Esophagus mucosa (tissue), 1 donor: ENCODE measurements at places on chromosomes 12 and 14. TPM values are rescaled to one million over a fixed set of nuclear protein-coding genes. Genes with fewer than 3 reads are reported as not detected.
A peak's percentile ranks its signal among the peaks of the same experiment; 100 is the strongest.

GRCh38 chr14:52154992-52155650, 86.3 kb upstream of the NID2 start:
- no peak for ATAC-seq

The CIDEB gene
- total RNA-seq, result 27.4 TPM

DNA sequence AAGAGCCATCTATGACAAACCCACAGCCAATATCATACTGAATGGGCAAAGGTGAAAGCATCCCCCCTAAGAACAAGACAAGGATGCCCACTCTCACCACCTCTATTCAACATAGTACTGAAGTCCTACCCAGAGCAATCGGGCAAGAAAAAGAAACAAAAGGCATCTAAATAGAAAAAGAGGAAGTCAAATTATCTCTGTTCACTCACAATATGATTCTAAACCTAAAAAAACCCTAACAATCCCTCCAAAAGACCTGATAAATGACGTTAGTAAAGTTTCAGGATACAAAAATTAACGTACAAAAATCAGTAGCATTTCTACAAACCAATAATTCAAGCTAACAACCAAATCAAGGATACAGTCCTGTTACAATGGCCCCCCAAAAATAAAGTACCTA, 26.9 kb downstream of the MDM1 start:
- ATAC-seq, result no peak

The BDKRB1 gene
- total RNA-seq, result 6.1 TPM

- peak; percentile 70 for ATAC-seq
Measured at GRCh38 chr14:61322011-61322798, 826 bp downstream of the PRKCH start.

DNA sequence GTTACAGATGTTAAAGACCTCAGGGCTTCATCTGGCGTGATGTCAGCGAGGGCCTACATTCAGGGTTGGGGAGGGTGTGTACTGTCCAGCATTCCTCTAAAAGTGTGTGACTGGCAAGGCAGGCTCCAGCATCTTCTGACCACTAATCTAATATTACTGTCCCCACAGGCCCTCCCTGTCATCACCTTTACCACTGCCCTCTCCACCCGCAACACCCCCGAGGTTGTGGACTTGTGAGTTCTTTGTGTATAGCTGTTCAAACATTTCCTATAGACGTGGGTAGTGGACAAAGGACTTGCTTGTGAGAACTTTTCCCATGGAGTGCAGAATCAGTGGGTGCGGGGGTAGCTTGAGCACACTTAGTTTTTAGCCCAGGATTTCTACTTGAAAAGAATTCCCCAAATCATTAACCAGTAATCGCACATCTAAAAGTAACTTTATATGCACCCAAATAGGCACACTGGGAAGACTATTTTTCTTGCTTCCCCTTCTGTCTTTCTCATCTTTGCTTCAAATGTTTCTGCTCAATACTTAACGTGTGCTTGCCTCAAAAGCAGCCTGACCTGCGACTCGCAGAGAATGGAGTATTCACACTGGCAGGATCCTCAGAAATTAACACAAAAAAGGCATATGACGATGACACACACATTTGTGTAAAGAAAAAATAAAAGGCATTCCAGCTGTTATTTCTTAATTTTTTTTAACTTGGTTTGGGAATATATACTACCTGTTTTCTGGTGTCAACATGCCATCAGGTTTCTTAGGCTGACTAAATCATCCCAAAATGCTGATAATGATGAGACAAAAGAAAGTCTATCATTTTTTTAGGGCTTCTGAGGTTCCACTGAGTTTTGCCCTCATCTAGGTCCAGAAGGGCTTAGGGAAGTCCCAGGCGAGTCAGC, 158.4 kb upstream of the HIF1A start:
- ATAC-seq, result no peak

DNA sequence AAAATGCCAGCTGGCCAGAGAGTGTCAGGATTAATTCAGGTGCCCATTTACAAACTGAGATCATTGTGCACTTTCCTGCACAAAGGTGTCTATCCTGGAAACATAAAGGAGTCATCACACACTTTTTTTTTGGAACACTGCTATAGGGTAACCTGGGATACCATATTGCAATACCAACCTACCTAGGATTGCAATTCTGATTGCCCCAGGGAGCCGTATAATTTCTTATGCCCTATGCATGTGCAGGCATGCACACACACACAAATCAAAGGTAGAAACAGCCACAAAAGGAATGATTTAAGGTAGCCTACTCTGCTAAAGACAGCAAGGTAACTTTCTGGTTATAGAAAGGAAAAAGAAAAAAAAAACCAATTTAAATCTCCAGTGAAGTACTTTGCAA, 285.3 kb upstream of the KITLG start:
- ATAC-seq, result peak; percentile 79

GRCh38 chr12:54126696-54127537, 61.9 kb downstream of the SMUG1 start:
- peak; percentile 85 for ATAC-seq

GRCh38 chr14:25622763-25623162, 572.8 kb upstream of the STXBP6 start:
- ATAC-seq, result no peak

The ARHGEF25 gene
- 1.5 TPM for total RNA-seq

- ATAC-seq, result no peak
Measured at GRCh38 chr12:99649551-99649950, 2.0 kb downstream of the GARIN6 start.

The ZNF891 gene
- 0.64 TPM for total RNA-seq

DNA sequence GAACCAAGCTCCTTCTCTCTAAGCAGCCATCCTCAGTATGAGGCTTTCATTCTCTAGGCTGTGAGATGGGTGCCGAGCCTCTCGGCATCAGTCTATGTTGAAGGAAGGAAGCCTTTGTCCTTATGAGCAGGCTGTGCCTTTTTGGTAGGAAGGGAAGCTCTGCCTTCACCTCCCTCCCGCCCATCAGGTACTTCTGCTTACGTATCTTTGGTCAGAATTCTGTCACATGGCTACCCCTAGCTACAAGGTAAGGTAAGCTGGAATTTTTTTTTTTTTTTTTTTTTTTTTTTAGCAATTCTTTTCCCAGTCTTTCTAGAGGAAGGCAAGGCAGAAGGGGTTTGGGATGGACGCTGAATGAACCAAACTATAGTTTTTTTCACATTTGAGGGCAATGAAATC, 16.9 kb downstream of the BATF start:
- ATAC-seq, result no peak

DNA sequence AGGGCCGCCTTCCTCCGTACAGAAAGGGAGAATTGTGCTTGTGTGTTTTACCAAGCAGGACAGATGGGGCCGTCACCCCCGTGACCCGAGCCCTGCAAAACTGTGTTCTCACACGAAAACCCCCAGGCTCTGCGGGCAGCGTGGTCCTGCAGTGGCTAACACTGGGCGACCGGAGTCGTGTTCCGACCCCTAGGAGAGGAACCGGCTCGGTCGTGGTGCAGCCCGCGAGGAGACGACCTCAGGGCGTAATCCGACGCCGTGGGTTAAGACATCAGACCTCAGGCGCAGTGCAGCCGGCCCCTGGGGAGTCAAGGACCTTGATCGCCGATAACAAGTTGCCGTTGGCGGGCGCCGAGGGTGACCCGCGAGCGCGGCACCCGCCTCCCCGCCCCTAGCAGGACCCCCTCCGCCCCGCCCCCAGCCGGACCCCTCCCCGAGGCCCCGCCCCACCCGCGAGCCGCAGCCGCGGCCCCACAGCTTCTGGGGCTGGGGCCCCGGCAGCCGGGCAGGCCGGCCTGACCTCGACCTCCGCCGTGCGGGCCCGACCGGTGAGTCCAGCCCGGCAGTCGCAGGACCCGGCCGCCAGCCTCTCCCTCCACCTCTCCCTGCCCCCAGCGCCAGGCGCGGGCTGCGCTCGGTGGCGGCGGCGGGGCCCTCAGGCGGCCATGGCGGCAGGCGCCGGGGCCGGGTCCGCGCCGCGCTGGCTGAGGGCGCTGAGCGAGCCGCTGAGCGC, at the start of gene CHPT1:
CHPT1 (plus strand) TSS at position 444 of the 733 bp plus-strand sequence; CDS start at position 666, 222 bp downstream.
- ATAC-seq, result peak; percentile 71

GRCh38 chr14:31660191-31660590, 99.0 kb downstream of the NUBPL start:
- no peak for ATAC-seq

DNA sequence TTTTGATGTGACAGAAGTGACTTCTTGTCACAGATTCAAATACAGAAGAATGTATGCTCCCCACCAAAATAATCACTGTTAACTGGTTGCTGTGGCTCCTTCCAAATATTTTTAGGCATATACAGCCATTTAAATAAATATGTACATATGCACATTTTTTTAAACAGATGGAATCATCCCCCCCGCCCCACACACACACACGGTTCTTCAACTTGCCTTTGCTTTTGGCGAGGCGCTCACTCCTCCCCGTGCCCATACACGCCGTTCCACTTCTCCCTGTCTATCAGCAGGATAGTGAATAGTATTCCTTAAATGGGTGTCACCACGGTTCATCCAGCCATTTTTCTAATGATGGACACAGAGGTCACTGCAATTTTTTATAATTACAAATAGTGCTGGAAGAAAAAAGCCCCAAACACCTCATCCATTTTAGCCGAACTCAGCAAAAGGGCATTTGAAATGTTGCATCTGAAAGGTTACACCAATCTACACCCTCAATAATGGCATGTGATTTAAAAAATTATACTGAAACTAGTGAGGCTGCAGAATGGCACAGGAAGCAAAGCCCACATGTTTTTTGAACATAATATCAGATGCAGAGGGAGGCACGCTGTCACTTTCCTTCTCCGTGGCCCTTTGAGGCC, 39.2 kb upstream of the MEG3 start:
- ATAC-seq, result no peak

DNA sequence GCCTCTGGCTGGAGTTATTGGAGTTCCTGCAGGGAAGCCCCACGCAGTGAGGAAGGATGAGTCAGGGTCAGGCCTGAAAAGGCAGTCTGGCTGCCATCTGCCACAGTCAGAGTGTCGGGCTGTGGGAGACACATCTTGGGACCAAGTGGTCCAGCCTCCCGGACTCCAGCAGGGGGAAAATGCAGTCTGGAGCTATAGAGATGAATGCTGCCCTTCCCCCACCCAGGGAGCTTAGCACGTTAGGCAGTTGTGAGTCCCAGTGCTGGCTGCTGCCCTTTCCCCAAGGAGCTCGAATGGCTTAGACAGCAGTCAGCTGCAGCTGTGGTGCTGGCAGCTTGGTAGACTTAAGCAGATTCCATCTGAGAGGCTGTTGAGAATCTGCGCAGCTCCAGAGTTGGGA, 8.2 kb upstream of the NTS start:
- ATAC-seq, result no peak

GRCh38 chr14:95156161-95157047, 925 bp downstream of the DICER1 start:
- peak; percentile 43 for ATAC-seq

The CISTR gene
- total RNA-seq, result not detected

DNA sequence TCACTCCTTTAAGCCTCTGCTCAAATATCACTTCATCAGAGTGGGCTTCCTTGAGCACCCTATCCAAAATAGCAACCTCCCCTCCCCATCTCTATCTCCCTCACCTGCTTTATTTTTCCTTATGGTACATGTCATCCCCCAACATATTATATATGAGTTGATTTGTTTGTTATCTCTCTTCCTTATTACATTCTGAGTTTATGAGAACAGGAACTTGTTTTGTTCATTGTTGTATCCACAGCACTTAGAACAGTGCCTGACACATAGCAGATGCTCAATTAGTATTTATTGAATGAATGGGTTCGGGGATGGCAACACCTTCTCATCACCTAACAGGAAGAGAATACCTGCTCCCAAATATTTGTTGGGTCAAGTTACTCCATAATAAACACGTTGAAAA, 24.6 kb upstream of the SMOC1 start:
- no peak for ATAC-seq

The FOXN4 gene
- not detected for total RNA-seq

The GRIP1 gene
- 20.1 TPM for total RNA-seq

- ATAC-seq, result no peak
Measured at GRCh38 chr14:67068251-67068650, 121.0 kb upstream of the GARIN2 start.

The ADAM21 gene
- total RNA-seq, result not detected

- ATAC-seq, result no peak
Measured at GRCh38 chr12:114823724-114824123, 139.7 kb upstream of the TBX3 start.

DNA sequence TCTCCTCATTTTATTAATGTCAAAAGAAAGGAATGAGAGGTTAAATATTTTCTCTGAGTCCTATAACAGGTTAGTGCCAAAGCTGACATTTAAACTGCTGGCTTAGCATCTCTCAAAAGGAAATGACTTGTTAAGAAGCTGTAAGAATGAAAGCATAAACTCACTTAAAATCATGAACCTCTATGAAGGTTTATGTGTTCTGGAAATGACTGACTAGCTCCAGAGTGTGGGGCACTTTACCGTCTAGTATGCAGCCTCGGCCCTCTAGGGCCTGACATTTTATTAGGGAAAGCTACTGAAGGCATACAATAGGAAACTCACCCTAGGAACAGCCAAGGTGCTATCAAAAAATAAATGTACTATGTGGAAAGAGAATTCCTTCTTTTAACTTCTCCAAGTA, 35.1 kb downstream of the SPX start:
- ATAC-seq, result no peak

DNA sequence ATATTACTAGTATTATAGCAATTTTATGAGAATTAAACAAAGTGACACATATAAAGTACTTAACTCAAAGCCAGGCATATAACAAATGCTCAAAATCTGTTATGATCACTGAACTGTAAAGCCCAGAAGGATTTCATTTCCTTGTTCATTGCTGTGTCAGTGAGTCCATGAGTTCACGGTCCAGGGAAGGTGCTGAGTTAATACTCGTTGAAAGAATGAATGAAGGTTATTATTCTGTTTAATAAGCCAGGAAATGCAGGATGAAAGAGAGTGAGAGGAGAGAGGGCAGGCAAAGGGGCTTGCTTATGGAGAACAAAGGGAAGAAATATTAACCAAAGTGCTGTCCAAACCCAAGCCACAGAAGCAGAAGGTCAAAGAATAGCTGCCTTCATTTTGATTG, 40.2 kb upstream of the NT5DC3 start:
- no peak for ATAC-seq

DNA sequence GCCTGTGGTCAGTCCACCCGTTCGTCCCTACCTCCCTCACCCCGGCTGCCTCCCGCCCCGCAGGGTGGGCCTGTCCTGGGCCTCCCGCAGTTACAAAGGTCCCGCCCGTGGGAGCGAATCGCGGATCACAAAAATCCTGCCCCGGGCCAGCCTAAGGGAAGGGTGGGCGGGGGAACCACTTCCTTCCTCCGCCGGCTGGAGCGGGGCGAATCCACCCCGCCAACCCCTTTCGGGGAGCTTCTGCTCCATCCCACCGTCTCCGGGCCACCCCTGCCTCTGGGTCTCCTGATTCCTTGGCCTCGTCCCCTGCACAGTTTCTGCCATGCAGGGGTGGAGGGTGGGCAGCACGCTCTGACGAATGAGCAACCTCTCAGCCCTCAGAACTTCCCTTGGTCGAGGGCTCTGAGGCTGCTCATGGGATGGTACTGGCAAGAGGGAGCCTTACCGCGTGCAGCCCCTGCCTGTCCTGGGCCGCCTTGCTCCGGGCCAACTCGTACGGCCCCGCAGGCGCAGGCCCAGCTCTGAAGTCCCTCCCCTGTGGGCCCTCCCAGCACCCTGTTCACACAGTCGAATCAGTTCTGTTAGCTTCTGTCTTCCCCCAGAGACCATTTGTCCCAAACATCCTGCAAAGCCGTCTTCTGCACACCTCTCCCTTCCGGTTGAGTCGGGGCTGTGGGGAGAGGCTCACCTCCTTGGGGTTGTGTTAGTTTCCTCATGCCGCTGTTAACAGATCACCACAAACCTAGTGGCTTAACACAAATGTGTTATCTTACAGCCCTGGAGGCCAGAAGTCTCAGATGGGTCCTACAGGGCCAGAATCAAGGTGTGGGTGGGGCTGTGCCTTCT, 589 bp upstream of the HVCN1 start:
- ATAC-seq, result peak; percentile 63

- peak; percentile 10 for ATAC-seq
Measured at GRCh38 chr14:73223049-73223448, 14.3 kb upstream of the PAPLN start.

The KLRC1 gene
- not detected for total RNA-seq
